Head of caudate nucleus (tissue), 42 donors: ENCODE measurements at places on chromosomes 4 and X.

- no peak for DNase-seq
These were observed 76.2 kb upstream of the PLAC1 start for GRCh38 chrX:134734466-134734952.

GRCh38 chr4:2788101-2788500, 4.8 kb upstream of the SH3BP2 start:
- DNase-seq, result no peak

GRCh38 chr4:48103483-48104139, 30.4 kb downstream of the TXK start:
- DNase-seq, result no peak

DNA sequence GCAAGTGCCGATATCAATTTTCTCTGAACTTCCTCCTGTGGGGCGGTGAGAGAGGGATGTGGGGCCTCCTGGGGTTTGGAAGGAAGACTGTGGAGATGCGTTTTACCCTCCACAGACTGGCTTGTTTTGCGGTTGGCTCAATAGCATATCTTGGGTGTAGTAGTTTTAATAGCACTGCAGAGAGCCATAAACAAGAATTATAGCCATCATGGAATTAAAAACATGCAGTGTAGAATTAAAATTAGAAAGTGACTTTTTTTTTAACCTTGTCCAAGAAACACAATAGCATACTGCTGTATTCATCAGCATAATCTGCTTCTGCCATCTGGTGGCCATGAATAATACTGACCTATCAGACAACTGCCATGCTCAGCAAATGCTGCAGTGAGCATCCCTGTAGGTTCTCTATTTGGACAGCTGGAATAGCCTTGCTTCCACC, 47.3 kb upstream of the SCML1 start:
- peak; percentile 66 for DNase-seq
